Bronchial epithelial cell (primary cell): ENCODE measurements at places on chromosomes 3 and 15. TPM values are rescaled to one million over a fixed set of nuclear protein-coding genes. Genes with fewer than 3 reads are reported as not detected.

- peak; percentile 50 for DNase-seq
Observed at GRCh38 chr15:56165234-56165633, 78.4 kb downstream of the RFX7 start.

- no peak for DNase-seq
Observed at GRCh38 chr3:62098646-62099365, 274.5 kb downstream of the FEZF2 start.

The JMJD7 gene
- total RNA-seq: 22.9 TPM in 2 replicates

GRCh38 chr3:42381551-42382082 lies 28.8 kb downstream of the LYZL4 start:
- no peak for DNase-seq

- DNase-seq: no peak
Observed at GRCh38 chr3:67941433-67942030, 287.1 kb upstream of the SUCLG2 start.

The SSUH2 gene
- 0.13 and 0.26 TPM in 2 replicates for total RNA-seq

The MAGEF1 gene
- 14.2 and 15.1 TPM in 2 replicates for total RNA-seq

GRCh38 chr3:135650309-135650708 lies 315.2 kb upstream of the PPP2R3A start:
- DNase-seq: no peak

The ECE2 gene
- total RNA-seq: not detected in 2 replicates

DNA sequence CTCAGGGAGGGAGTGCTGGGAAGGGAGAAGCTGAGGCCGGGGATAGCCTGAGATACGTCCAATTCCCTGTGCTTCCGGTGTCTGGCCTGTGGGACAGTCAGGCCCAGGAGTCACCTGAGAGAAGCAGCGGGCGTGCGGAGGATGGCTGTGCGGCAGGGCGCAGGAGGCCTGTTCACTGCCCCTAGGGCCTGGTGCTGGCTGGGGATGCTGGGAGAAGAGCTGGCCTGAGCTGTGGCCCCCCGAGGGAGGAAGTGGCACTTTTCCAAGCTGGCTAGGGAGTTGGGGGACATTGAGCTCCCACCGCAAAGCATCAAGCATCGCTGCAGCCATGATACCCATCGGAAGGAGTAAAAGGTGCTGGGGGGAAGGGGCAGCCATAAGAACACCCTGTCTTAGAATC lies 108.8 kb downstream of the CHST2 start:
- no peak for DNase-seq

DNA sequence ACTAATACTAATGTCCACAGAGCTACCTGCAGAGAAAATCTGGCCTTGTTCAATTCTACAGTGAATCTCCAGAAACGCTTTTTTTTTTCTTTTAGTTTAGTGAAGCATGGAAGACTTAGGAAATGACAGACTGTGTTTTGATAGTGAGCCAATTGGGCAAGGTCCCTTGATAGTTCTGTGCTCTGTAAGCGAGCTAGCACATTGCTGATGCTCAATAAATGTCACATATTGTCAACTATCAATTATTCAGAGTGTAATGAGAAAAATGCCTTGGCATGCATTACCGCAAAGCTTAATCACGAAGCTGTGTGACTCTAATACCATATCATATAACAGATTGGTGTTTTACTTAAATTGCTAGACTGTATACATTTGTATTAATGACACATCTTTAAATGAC lies 5.2 kb upstream of the C3orf85 start:
- DNase-seq: no peak

DNA sequence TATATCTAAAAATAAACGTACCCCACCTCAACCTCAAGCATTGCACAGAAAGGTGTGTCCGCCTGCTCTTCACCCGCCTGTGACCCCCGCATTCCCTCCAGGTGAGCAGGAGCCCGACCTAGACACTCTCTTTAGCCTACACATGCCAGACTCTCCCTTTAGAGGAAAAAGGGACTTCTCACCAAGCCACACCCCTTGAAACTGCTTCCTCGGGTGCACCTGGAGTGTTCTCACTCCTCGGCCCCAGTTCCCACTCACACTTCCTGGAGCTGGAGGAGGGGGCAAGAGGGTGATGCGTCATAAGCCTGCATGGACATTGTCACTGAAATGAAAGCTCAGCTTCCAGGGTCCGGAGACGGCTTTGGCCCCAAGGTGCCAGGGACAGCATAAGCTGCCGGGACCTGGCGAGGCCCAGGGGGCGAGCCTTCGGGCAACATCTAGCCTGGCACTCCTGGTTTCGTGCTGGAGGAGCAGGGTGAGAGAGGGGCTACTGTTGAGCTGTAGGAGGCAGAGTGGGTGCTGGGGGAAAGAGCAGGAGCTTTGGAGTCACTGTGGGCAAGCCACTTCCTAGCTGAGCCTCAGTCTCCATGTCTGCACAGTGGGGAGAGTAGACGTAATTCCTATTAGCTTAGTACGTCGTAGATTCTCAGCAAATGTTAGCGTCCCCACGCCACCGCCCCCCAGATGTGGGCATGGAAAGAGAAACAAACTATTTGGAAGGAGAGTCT lies 9.8 kb upstream of the MUC4 start:
- peak; percentile 50 for DNase-seq

DNA sequence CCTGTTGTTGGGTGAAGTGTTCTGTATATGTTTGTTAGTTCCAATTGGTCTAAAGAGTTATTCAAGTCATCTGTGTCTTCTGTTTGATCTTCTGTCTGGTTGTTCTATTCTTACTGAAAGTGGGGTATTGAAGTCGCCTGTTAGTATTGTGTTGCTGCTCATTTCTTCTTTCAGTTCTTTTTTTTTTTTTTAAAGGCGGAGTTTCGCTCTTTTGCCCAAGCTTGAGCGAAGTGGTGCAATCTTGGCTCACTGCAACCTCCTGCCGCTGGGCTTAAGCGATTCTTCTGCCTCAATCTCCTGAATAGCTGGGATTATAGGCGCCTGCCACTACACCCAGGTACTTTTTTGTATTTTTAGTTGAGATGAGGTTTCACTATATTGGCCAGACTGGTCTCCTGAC lies 23.5 kb downstream of the PFN2 start:
- no peak for DNase-seq

- DNase-seq: no peak
Observed at GRCh38 chr3:197262709-197263108, 35.7 kb downstream of the DLG1 start.

GRCh38 chr15:74206801-74207281 lies 4.3 kb upstream of the STRA6 start:
- DNase-seq: no peak

DNA sequence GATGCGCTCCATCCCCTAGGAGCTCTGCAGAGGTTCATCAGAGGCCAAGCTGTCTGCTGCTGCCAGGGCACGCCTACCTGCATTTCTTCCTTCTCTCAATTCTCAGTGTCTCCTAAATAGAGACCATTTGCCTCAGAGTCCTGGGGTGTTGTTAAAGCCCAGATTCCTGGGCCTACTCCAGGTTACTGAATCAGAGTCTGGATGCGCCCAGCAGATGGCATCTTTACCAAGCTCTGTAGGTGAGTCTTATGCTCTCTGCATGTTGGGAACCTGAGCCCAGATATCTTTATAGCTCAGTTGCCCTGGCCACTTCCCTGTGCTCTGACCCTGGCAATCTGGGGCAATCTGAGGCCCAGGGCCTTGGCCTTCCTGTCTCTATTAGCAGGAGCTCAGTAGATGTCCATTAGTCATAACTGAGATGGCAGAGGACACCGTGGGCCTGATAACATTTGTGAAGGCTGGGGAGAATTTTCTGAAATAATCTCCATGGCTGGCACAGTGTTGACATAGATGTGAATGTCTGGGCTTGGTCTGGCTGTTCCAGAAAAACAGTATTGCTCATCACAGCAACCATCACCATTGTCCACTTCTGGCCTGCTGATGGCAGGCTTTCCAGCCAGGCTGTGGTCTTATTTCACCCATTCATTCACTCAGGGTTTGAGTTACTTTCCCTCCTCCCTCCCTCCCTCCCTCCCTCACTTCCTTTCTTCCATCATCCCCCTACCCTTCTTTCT lies 13.3 kb upstream of the RBP1 start:
- no peak for DNase-seq

- DNase-seq: no peak
Observed at GRCh38 chr3:44226573-44226972, 15.1 kb upstream of the TOPAZ1 start.

DNA sequence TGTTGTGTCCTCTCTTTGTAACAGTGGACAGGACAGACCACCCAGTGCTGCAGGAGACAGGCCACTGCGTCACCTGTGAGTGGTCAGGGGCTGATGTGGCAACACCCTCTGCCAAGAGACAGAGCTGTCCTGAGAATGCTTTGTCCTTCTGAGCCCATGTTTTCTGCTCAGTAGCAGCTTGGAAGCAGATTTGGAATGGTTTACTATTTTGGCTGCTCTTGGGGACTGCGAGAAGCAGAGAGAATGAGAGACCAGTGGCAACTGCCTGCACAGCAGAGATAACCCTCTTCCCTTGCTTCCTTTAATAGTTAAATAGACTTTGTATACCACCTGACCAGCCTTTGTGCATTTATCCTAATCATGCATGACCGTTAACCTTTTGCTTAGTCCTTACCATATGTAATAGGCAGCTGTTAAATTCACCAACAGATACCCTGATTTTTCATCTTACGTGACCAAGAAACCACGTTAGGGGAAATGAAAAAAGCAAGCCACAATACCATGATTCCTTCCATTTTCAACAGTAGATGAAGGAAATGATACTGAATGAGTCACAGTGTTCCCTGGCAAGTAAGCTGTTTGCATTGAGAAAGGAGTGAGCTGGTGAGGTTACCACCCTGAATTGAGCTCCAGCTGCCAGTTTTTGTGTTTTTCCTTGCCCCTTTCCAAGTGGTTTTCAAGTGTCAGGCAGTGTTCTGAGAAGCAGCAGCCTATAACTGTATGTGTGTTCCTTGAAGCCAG lies 35.5 kb downstream of the B3GALNT1 start:
- peak; percentile 91 for DNase-seq

DNA sequence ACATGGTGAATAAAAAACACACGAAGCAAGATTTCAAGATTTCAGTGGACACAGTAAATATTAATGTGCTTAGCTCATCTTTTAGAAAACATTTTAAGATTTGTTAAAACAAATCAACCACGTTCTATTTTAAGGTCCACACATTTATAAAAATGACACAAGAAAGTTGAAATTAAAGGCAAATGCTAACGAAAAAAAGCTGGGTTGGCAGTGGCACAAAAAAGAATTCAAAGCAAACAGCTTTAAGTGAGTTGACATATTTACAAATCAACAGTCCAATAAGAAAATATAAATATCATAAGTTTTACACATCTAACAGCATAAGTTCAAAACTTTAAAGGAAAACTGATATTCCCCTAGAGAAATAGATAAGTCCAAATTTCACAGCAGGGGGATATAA lies 430.4 kb upstream of the CCDC54 start:
- no peak for DNase-seq

DNA sequence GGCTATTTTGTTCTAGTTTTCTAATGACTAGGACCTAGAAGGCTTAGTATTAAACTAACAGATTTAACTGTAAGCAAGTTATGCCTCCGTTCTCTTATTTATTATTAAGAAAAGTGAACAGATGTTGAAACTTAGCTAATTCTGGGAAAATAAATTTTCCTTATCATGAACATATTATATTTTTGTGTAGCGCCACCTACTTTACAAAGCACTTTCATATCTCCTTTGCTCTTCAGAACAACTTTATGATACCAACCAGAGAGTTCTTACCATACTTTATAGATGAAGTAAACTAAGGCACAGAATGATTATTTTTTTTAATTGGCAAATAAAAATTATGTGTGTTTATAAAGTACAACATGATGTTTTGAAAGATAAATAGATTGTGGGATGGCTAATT lies 59.4 kb downstream of the NME9 start:
- no peak for DNase-seq

- DNase-seq: no peak
Observed at GRCh38 chr3:56813653-56813960, 11.9 kb upstream of the ARHGEF3 start.

- peak; percentile 39 for DNase-seq
Observed at GRCh38 chr3:195855471-195856409, 44.0 kb upstream of the MUC4 start.

DNA sequence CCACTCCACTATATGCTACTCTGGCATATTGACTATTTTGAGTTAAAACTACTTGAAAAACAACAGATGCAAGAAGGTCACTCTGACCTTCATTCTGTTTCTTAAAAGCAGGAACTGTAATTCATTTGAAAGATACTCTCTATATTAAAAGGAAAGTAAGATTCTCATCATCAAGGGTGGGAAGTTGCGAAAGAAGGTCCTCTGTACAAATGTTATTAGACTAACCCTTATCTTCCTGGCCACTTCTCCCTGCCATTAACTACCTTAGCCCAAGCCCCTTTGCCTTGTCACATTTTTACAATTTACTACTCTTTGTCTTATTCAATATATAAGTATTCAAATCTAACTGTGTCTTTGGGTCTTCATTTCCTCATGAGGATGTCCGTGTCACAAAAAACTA lies 16.1 kb downstream of the SIDT1 start:
- no peak for DNase-seq

The C3orf20 gene
- under 0.01 TPM in 1 of 2 replicates, not detected in the other for total RNA-seq

- DNase-seq: no peak
Observed at GRCh38 chr3:34777386-34777785, 861.9 kb upstream of the ARPP21 start.

DNA sequence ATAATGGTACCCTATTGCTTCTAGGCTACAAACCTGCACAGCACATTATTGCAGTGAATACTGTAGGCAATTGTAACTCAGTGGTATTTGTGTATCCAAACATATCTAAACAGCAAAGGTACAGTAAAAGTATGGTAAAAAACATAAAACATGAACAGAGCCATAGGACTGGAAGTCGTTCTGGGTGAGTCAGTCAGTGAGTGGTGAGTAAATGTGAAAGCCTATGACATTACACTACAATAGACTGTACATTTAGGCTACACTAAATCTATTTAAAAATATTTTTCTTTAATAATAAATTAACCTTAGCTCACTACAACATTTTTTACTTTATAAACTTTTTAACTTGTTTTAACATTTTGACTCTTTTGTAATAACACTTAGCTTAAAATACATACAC lies 21.3 kb downstream of the RAB6B start:
- DNase-seq: peak; percentile 25

DNA sequence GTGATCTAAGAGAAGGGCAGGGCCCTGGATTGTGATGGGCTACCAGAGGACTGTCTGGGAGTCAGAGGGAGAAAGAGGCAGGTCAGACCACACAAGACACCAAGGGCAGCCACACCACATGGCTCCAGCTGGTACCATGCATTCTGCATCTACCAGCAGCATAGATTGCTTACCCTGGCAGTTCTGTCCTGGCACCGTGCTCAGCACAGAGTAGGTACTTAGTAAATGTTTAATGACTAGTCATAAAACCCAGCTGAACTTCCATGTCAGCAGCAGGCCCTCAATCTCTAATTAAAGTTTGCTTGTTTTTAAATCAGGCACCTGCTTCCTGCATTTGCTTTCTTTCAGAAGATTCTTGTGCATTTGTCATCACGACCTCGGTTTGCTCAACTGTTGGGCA lies 77.3 kb upstream of the ATP2B2 start:
- no peak for DNase-seq
